OCI-LY7 (cell line): ENCODE measurements at places on chromosomes 4 and X.

- peak; percentile 2 for DNase-seq
These were observed 1.1 kb upstream of the HDAC6 start for GRCh38 chrX:48800574-48801279.

- DNase-seq: no peak
These were observed 203.8 kb upstream of the PITX2 start for GRCh38 chr4:110826656-110827055.

DNA sequence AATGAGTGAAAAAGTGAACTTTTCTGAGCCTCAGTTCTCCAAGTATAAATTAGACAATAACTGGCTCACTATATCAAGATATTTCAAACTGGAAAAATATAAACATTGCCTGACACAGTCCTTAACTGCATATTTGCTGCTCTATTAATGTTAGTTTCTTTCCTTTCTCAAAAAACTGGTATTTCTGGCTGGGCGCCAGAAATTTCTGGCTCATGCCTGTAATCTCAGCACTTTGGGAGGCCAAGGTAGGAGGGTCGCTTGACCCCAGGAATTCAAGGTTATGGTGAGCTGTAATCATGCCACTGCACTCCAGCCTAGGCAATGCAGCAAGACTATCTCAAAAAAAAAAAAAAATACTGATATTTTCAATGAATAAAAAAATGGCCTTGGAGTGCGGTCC is 227.0 kb downstream of the MAGEB17 start:
- DNase-seq: no peak

DNA sequence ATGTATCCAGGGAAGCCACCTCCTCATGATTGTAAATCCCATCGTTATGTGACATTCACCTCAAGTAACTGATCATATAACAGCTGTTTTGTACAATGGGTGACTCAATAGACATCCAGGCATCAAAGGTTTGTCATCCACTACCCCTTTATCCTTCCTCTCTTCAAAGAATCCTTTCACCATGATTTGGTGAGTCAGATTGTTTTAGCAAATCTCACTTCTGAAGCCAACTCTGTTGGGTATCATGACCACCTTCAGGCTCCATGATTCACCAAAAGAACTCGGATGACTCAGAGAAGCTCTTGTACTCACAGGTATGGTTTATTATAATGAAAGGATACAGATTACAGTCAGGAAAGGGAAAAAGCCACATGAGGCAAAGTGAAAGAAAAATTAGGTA is 132.1 kb downstream of the PWWP3B start:
- DNase-seq: no peak

GRCh38 chr4:110959041-110959643 is 336.3 kb upstream of the PITX2 start:
- DNase-seq: peak; percentile 36

DNA sequence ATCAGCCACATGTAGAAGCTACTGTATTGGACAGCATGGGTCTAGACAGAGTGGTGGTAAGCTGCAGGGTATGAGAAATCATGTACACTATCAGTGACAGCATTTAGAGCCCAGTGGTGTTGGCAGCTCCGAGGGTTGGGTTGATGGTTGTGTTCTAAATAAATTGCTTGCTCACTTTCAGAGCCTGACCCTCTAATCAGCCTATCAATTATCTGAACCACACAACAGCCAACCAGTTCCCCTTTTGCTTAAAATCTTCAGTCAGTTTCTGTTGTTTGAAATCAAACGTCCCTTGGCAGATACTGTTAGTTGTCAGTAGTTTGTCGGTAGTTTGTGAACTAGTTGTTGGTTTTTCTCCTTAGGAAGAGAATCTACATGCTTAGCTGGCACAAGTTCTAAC is 99.8 kb upstream of the RAI2 start:
- no peak for DNase-seq

GRCh38 chr4:38109896-38110295 is 149.7 kb downstream of the PTTG2 start:
- no peak for DNase-seq

DNA sequence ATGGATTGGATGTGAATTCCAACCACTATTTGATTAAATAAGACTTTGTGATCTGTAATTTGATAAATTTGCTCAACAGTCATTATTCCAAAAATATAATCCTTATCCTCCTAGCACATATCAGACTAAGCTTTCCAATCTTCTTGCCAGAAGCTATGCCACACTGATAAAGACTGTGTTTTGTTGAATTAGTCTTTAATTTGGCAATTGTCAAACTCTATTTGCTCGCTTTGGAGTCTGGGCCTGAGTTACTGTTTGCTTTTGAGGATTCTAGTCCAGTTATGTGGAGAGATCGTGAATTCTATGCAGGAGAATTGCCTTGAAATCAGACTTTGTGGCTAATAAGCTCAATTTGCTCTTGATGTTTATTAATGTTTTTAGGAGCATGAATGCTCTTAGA is 10.9 kb upstream of the RNF150 start:
- DNase-seq: no peak

DNA sequence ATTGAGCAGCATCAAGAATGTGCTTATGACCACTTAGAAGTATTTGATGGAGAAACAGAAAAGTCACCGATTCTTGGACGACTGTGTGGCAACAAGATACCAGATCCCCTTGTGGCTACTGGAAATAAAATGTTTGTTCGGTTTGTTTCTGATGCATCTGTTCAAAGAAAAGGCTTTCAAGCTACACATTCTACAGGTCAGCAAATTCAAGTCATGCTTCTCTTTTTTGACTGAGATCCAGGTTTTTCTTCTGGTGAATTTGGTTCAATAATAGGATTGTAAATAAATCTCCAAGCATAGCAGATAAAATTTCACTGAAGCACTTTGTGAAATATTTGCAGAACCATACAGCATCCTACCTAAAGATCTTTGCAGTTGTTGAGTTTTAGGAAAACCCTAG is 218.1 kb downstream of the TLL1 start:
- DNase-seq: no peak

GRCh38 chrX:13936521-13937225 is 93.0 kb downstream of the GEMIN8 start:
- DNase-seq: no peak

DNA sequence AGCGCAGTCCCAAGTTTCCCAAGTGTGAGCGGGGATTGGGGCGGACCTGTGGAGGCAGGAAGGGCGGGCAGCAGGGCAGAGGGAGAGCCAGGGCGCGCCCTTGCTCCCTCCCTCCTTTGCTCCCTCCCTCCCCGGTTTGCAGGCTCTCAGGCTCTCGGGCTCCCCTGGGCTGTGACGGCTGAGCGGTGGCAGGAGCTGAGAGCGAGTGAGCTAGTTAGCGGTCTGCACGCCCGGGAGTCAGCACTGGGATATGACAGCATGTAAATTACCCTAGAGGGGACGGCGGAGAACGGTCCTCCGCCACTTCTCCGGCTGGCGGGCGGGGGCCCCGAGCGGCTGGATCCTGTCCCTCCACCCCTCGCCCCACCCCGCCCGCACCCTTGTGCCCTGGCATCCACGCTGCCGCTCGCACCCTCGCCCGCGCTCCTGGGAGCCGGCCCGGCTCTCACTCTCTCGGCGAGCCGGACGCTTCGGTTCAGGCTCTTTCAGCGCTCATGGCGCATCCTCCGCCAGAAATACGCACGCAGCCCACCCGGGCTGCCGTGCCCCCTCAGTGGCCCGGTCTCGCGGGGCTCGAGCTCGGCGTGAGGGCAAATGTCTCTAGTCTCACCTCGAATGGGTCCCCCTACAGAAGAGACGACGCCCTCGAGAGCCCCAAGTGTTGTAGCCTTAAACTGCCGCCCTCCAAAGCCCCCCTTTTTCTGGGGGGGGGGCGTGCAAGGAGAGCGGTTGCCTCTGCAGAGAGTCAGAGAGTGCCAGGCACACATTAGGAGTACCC is at the start of gene TSC22D3:
Gene TSC22D3, minus strand, starts transcription at position 54 of the 778 bp plus-strand sequence. CDS start 368 bp downstream, outside the sequence.
- DNase-seq: peak; percentile 38

DNA sequence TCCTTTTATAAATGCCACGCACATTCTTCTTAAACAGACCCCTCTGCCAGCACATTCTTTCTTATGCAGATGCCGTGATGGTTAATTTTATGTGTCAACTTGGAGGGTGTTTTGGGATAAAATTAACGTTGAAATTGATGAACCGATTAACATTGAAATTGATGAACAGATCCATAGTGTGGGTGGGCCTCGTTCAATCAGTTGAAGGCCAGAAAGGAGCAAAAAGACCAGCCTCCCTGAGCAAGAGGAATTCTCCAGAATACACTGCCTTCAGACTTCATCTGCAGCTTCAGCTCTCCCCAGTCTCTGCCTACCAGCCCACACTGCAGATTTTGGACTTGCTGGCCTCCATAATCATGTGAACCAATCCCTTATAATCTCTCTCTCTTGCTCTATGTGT is 233.6 kb upstream of the BCOR start:
- DNase-seq: no peak

GRCh38 chr4:8736090-8736825 is 135.4 kb downstream of the HMX1 start:
- DNase-seq: no peak

GRCh38 chrX:109635146-109635545 is 10.2 kb upstream of the KCNE5 start:
- peak; percentile 29 for DNase-seq

DNA sequence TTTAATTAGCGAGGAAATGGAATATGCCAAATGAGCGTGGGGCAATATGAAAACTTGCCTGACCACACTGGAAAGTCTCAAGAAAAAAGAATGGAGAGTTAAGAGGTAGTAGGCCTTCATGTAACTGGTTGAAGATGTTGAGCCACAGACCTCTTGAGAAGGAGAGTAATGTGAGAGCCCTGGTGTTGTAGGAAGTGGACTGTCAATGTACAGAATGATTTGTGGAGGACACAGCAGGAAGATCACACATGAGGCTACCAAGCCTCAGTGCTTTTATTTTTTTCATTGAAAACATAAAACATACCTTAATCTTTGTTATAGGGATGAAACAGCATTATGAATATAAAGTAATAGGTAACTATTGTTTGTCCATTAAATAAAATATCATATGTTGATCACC is 331.6 kb downstream of the UNC5C start:
- no peak for DNase-seq

- DNase-seq: no peak
These were observed 280.5 kb upstream of the EDA2R start for GRCh38 chrX:66919280-66919832.

DNA sequence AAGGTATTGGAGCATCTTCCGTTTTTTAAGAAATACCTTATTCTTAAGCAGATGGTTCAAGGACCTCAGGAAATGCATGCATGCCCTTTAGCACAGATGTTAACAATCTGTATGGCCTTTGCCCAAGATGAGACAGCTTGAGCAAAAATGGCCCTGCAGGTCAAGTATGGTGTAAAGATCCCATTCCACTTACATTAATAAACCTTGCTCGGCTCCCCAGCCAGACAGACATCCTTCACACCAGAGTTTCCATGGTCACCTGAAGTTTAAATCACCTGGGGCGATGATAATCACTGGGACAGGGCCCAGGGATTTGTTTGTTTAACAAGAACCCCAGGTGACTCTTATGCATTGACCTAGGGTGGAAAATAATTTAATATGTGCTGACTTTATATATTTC is 287.0 kb upstream of the NOCT start:
- DNase-seq: no peak

DNA sequence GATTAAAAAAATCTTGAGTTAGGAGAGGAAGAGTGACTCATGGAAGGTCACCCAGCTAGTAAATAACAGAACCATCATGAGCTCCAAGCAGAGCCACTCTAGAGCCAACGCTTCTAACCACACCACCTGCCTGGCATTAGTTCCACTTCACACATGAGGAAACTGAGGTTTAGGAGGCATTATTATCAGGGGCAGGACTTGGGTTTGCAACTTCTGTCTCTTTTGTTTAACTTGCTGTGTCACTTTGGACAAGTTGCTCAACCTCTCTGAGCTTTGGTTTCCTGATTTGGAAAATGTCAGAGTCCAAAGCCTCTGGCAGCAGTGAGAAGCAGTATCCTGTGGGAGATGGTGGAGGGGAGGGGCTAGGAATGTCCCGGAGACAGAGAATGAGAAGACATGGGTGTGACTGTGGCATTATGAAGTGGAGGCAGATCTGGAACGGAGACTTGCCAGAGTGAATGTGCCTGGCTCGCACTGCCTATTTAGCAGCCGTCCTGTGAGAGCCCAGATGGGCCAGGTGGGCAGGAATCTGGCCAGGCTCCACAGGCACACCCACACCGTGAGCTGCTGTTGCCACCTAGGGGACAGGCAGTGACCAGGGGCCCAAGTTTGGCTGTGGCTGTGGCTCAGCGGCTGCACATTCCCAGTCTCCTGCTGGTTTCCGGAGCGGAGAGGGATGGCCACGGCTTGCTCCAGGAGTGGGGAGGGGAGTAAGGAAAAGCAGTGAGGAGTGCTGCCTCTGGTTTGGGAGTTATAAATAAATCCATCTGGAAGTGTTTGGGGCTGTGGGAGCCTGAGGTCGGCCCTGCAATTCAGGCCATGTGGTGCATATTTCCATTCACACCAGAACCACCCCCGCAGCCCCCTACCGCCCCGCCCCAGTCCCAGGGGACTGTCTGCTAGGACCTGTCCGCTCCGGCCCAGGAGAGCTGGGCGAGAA is 93.4 kb downstream of the NHSL2 start:
- DNase-seq: no peak

DNA sequence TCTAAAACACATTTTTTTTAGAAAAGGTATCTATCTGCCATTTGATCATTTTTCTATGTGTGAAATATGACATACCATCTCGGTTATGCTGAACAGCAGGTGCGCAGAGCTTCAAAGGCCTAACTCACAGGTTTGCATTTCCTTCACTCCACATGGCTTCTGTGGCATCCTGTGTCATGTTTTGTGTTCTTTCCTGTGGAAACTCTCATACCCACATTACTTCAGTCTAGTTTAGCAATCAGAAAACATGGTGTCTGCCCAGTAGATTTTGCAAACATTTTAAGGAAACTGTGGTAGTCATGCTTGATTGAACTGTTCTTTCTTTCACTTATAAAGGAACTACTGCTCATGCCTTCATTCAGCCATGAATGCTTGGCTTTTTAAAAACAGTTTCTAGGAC is 11.3 kb upstream of the ARAP2 start:
- DNase-seq: peak; percentile 76

DNA sequence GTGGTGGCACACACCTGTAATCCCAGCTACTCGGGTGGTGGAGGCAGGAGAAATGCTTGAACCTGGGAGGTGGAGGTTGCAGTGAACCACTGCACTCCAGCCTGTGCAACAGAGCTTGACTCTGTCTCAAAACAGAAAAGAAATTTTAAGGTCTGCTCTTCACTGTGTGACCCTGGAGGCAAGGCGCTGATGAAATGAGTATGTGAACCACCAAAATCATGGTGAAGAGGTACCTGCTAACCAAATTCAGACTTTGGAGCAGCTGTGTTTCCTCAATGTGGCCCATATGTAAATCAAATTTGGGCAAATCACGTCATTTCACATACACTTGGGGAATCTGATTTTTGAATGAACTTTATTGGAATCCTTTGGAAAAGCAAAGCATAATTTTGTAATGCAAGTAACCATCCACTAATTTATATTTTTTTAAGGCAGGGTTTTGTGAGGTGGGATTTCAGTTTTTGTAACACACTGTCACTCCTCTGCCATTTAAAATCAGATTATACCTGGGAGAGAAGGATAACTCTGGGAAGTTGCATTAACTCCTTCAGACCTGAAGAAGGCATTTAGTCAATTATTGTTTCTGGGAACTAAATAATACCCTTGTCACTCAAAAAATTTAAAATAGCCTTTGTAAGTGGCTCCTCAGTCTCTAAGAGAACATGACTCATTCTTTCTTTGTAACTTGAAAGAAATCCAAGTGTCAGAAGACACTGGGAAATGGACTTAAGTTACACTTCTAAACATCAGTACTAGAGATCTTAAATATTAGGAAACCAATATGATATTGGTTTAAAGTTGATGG is 24.0 kb downstream of the DOCK11 start:
- no peak for DNase-seq

GRCh38 chr4:71382900-71383560 is 44.2 kb downstream of the SLC4A4 start:
- DNase-seq: no peak

- peak; percentile 71 for DNase-seq
These were observed 59.1 kb downstream of the SCD5 start for GRCh38 chr4:82739287-82740190.

- DNase-seq: no peak
These were observed 200.4 kb downstream of the PTTG2 start for GRCh38 chr4:38160487-38161207.
